Inflammatory macrophage (primary cell): ENCODE measurements at places on chromosomes 16 and 17.

GRCh38 chr17:61551255-61551742 lies 39.7 kb downstream of the NACA2 start:
- peak; percentile 48 for DNase-seq

GRCh38 chr16:16797239-16797638 lies 418.3 kb downstream of the NPIPA7 start:
- DNase-seq, result no peak

- DNase-seq, result no peak
Measured at GRCh38 chr16:49442805-49443204, 69.2 kb downstream of the C16orf78 start.

- DNase-seq, result no peak
Measured at GRCh38 chr17:58680038-58680369, 11.8 kb downstream of the TEX14 start.

- no peak for DNase-seq
Measured at GRCh38 chr17:82489851-82490511, 29.6 kb upstream of the FOXK2 start.

DNA sequence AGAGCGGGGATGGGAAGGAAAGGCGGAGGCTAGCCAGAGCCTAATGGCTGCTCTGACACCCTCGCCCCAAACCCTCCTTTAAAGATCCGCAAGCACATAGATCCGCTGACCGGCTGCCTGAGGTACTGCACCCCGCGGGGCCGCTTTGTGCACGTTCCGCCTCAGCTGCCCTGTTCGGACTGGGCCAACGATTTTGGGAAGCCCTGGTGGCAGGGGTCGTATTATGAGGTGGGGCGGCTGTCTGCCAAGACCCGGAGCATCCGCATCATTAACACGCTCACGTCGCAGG lies 663 bp downstream of the CYB5D1 start:
- DNase-seq, result peak; percentile 25

DNA sequence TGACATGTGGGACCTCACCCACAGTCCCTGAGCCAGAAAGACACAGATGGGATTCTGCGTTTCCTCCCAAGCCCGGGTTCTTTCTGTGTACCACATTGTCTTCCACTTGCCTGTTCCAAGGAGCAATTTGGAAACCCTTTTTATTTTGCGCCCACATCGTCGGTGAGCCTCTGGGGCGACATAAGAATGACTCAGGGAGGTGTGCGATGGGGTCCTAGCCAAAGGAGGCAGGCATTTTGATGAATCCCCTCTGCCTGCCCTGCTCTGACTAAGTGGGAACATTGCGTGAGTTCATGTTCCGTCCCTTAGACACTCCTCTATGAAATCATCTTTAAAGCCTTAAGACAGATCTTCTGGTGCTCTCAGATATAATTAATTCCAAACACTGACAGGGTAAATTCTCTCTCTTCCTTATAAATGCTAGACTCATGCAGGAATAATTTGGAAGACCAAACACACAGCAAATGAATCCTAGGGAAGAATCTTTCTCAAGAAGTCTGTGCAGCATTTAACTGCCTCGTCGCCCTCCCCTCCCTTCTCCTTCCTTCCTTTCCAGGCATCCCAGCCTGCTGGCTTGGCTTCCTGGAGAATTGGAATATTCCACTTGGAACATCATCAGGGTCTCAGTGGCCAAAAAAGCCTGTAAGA lies 52.7 kb upstream of the FOXF1 start:
- DNase-seq, result no peak

DNA sequence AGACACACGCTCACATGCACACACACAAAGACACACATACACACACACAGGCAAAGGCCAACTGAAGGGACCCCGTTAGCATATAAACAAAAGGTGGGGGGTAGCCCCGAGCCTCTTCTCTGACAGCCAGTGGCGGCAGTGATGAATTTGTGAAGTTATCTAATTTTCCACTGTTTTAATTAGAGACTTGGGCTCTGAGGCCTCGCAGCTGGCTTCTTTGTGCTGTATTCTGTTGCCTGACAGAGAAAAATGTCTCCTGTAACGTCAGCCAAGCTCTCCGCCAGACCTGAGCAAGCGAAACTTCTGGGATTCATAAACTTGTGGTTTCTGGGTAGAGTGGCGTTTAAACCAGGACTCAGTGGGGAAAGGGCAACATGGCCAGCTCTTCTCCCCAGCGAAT lies 113.9 kb upstream of the FOXF1 start:
- no peak for DNase-seq
